ENCODE measurements at places on chromosomes 3 and 15.

DNA sequence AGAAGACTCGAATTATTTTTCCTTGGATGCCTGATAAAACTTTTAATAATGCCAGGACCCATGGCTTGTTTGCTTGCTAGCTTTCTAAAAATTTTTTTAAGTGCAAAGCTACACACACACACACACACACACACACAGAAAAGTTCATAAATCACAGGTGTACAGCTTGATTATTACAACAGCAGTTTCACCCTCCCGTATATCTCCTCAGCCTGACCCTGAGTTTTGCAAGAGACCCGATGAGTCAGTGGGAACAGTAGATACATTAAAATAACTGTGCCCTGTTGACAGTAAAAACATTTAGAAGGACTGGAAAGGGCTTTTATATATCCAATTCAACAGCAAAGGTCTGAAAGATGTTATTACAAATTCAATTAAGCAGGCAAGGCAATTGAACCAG is 46.7 kb downstream of the EMC4 start:
- peak; percentile 95 for ATAC-seq

GRCh38 chr3:156488767-156489166 is 66.2 kb downstream of the SSR3 start:
- ATAC-seq: no peak

- no peak for ATAC-seq
Observed at GRCh38 chr15:42729409-42729808, 7.5 kb downstream of the CDAN1 start.

DNA sequence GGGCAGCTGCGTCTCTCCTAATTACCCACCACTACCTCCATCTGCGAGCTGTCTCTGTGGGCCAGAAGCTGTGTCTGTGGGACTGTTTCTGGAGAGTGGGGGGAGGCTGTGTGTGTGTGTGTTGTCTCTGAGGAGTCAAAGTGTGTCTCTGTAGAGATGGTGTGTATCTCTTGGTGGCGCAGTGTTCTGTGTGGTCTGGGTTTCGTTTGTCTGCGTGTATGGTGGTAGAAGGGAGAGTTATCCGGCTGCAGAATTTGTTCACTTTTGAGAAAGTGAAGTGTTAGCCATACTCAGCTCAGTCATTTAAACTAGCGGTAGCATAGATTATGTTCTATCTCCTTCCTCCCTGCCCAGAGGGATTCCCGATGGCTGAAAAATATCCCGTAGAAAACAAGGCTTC is 2.2 kb downstream of the MYRIP start:
- no peak for ATAC-seq

- peak; percentile 93 for ATAC-seq
Observed at GRCh38 chr15:59313641-59314332, 58.9 kb downstream of the MYO1E start.

GRCh38 chr3:138945709-138946662 is 951 bp downstream of the FOXL2 start:
- ATAC-seq: peak; percentile 41

GRCh38 chr3:12489368-12489767 is 5.1 kb downstream of the TSEN2 start:
- ATAC-seq: no peak

- no peak for ATAC-seq
Observed at GRCh38 chr3:155619118-155619915, 125.6 kb downstream of the PLCH1 start.

DNA sequence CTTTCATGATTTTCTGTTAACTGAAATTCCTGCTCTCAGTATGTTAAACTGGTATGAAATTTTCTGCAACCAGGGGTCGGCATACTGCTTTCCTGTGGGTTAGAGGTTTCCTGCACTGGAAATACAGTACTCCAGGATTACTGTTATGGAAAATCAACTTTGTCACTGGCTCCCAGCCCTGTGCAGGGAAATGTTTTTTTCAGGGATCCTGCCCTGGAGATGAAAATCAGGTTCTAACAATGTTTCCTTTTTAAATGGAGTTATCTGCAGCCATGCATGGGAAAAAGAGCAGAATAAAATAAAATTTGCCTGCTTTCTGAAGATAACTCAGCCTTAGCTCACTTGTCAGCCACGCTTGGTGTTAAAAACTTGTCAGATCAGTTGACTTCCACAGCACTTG is 220.4 kb downstream of the IL5RA start:
- no peak for ATAC-seq

DNA sequence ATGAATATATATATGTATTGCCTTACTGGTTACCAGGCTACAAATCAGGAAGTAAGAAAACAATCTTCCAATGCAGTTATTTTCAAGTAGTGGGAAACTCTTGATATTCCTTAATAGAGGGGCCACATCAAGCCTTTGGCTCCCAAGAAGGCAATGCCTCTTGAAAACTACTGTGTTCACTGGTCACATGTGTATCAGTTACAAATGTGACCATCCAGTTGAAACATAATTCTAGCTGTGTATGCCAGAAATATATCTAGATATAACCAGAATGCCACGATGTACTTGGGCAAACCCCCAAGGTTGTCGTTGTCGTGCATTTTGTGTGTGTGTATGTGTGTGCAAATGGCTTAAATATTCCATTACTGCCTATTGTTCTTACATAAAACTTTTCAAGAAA is 200.8 kb downstream of the SUCLG2 start:
- ATAC-seq: no peak

DNA sequence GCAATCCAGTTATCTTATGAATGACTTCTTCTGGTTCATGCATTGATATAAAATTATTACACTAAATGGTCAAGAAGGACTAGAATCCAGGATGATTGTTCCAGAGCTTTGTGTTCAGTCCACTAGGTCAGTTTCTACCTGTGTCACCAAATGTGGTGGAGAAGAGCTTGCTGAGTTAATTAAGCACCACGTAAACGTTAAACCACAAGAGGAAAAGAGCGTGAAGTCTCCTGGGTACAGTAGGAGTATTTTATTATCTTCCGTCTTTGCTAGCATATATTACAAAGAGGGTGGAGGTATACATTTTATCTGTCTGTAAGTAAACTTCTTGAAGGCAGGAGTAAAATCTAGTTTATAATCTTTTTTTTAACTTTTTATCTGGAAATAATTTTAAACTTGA is 23.5 kb downstream of the CHP1 start:
- ATAC-seq: no peak

GRCh38 chr3:58606693-58607092 is 29.5 kb upstream of the FAM107A start:
- ATAC-seq: no peak

DNA sequence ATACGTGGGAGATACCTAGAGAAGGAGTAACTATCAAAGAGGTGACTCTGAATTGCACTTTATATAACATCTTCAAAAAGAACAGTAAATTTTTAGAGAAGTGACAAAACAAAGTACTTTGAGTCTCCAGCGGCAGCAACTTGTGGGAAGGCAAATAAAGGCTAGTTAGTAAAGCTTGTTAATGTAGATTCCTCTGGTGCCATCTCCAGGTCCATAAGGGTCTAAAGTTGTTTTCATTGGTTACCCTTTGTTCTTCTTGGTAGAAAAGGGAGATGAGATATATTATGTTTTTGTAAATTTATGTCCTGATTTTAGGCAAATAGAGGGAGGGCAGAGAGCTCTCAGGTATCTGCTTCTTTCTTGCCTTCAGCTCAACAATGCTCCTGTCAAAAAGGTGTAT is 161.6 kb downstream of the MYRIP start:
- ATAC-seq: no peak

GRCh38 chr3:10443272-10444109 is 61.9 kb downstream of the ATP2B2 start:
- no peak for ATAC-seq

DNA sequence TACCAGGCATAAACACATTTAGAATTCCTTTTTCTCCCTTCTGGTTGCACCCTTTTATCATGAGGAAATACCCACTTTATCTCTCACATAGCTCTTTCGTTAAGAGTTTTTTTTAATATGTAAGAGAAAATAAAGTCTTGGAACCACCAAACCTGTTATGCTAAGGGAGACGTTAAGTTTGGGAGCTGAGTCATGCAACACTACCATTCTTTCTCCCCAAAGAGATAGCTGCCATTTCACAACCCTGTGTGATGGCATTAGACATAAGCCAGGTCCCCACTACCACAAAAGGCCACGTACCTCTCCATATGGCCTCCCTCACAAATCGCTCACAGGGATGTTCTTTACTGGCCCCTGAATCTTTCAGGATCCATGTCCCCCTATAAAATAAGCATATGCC is 7.6 kb upstream of the NIPA1 start:
- no peak for ATAC-seq

DNA sequence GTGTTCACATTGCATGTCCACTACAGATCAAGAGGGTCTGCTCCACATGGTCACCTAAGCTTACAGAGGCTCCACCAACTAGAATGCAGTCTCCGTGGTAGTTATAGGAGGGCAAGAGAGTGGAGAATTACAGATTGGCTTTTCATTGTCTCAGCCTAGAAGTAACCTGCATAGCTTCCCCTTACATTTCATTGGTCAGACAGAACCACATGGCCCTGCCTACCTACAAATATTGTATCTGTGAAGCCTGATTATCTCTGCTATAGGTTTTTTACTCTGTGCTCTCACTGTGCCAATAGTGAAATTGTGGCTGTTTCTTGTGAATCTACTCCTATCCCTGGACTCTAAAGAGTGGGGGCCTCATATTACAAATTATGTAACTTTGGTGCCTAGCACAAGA is 2.5 kb upstream of the TLNRD1 start:
- ATAC-seq: no peak

DNA sequence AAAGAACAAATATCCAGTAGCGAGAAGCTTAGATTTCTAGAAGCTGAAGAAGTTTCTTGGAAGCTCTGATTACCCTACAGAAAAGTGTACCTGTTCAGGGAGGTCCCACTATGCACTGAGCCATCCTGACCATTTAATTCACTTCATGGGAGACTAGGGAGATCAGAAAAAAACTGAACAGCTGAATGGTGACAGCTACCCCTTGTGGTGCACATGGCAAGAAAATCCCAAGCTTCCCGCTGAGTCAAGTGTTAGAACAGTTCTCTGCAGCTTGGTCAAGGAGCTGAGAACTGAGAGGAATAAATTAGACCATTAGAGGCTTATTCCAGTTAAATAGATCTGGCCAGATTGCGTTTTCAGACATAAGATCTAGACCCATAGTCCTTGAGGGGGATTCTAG is 197.2 kb upstream of the VEPH1 start:
- no peak for ATAC-seq

- ATAC-seq: peak; percentile 89
Observed at GRCh38 chr15:50996641-50997040, 88.2 kb downstream of the AP4E1 start.

DNA sequence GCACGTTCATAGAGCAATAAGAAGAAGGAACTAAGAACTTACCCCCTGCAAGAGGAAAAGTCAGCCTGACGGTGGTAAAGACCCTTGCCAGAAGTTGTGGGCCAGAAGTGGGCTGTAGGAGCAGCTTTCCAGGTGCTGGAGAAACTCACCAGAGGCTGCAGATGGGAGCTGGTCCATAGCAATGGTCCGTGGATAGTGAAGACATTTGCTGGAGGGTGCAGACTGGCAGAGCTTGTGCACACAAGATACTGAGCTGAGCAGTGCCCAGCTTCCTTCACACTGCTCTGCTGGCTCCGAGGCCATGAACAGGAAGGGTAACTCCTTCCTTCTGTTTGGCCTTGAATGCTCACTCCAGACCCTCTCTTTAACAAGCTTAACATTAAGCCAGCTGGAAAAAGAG is 149.8 kb upstream of the BNIP2 start:
- no peak for ATAC-seq

GRCh38 chr3:45528429-45528828 is 66.1 kb upstream of the LIMD1 start:
- no peak for ATAC-seq

GRCh38 chr15:35244227-35244626 is 159.1 kb upstream of the NANOGP8 start:
- no peak for ATAC-seq

DNA sequence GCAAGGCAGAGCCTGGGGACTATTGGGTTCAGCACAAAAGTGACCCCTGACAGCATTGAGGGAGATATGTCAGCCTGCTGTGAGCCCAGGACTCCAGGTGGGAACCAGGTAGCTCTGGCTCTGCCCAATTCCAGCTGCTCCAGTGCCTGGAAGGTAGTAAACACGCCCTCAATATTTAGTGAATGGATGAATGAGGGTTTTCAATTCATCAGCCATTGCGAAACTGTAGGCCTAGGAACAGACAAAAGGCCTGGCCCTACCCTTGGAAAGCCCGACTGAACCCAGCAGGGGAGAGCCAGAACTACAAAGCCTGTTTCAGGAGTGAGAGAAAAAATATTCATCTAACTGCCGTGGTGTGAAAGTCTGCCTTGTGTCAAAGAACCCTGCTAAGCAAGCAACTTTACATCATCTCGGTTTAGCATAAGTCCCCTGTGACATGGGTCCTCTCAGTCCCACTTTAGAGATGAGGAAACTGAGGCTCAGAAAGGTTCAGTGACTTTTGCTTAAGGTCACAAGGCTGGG is 8.1 kb upstream of the CSK start:
- peak; percentile 75 for ATAC-seq

GRCh38 chr3:118809696-118810498 is 224.7 kb downstream of the IGSF11 start:
- no peak for ATAC-seq

DNA sequence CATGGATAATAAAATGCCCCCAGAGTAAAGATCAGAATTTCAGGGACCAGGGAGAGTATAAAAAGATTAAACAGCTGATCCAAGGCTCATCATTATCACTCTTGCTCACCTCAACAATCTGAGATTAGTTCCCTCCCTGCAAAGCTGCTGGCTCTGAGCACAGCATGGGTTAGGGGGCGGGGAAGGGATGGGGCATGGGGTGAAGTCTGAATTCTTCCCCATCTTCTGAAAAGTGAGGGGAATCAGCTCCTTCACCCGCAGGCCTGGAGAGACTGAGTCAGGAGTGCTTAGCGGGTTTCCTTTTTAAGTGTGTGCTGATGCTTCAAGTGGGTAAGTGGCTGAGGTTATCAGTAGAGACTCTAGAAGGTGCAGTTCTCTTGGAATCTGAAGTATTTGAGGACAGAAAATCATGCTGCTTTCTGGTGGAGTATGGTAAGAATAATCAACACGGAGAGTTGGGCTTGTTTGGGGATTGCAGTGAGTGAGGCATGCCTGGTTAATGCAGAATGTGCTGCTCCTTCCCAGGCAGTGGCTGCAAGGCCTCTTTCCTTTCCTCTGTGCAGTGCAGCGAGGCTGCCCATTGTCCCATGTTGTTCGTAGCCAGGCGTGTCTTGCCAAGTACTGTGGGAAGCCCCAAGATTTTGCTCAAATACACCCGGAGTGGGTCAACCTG is 59.2 kb upstream of the TRAK1 start:
- ATAC-seq: no peak

GRCh38 chr3:158121295-158121694 is 11.4 kb downstream of the RSRC1 start:
- no peak for ATAC-seq

All from esophagus mucosa (tissue), 1 donor.